ENCODE measurements at places on chromosomes 6 and 20.
A peak's percentile ranks its signal among the peaks of the same experiment; 100 is the strongest.

- no peak for DNase-seq
Measured at GRCh38 chr6:62367601-62368000, 81.6 kb upstream of the KHDRBS2 start.

DNA sequence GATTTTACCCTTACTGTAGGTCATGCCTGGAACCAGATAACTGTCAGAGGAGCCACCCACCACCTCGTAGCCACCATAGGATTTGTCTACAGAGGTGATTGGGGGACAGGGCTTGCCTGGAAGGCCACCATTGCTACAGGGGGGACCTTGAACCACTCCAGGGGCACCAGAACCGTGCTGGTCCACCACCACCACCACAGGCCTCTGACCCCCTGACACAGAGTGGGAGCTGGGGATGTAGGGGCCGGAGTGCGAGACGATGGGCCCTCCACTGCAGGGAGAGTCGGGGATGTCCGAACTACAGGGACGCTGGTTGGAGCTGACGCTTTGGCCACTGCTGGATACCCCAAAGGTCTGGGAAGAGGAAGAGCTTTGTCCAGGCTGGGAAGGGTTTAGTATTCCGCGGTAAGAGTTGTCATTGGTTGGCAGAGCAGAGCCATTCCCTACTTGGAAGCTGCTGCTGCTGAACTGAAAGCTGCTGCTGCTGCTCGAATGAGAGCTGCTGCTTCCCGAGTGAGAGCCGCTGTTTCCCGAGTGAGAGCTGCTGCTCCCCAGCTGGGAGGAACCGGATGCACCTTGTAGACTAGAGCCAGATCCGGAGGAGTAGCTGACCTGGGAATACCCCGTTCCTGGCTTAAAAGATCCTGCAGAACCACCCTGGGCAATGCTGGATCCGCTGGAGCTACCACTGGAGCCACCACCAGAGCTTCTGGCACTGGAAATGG, 2.2 kb downstream of the PSORS1C1 start:
- DNase-seq = no peak

GRCh38 chr6:73747289-73747688, 51.3 kb downstream of the CD109 start:
- DNase-seq = no peak

- DNase-seq = no peak
Measured at GRCh38 chr20:50280851-50281655, 90.4 kb downstream of the CEBPB start.

DNA sequence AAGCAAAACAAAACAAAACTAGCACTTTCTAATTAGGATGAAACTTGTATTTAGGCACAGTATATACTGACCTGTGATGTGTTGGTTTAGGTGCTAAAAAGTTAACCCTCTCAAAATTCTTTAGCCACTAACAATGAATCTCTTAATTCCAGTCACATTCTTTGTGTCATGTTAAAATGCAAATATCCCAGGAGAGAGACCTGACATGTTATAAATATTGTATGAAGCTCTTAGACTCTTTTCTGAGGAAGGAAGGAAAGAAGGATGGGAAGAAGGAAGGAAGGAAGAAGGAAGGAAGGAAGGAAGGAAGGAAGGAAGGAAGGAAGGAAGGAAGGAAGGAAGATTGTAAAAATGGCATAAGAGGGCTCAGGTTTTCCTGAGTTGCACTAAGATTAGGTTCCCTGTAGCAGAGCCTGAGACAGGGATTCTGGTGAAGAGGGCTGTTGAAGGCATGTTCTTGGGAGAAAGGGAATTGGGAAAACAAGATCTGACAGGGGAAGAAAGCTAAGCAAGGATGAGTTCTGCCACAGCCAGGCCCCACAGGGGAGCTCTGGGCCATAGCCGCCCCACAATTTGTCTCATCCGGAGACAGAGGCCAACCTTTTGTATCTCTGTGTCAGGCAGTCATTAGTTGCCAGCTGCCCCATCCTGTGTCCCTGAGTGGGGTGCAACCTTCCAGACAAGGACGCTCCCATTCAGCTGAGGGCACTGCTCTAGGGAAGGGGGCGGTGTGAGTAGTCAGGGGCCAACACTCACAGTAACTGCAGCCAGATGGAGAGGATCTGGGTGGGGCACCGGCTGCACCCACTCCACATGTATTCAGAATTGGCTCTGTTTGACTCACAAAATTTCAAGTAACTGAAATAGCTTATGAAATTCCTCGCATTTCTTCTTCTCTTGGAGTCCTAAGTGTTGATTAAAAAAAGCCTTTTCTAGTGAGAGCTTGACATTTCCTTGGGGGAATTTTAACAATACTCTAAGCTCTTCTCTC, 189.3 kb upstream of the ARG1 start:
- no peak for DNase-seq

DNA sequence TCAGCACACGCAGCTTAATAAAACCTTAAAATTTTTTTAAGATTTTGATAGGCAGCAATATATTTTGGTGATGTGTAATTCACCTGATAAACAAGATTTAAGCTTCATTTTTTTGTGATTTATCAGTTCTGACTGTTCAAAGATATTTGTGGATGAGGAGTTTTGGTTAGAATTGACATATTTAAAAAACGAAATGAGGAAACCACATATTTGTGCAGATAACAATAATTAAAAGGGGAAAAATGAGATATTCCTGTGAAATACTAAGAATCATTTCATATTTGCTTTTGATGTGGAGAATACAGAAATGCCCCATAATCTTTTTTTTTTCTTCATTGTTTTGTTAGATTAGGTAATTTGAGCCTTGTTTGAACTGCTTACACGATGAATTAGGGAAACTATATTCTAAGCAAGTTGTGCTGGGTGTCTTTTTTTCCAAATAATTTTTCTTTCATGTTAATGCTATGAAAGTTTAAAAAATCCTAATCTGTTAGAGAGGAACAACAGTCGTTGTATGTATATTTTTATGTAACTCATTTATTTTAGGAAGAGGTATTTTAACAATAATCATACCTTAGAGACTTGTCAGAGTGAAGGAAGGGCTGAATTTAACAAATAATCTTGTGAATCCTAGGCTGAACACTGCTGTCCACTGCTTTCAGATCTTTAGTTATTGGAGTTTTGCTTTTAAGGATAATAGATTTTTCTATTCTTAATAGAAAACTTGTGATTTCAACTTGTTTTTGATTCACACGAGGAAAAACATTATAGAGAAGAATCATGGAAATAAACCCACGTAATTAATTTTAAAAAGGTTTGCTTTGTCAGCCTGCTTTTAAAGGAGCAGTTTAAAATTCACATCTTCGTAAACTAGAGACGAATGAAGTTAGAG, 4.0 kb downstream of the ARID1B start:
- DNase-seq = no peak

- no peak for DNase-seq
Measured at GRCh38 chr20:14711652-14712051, 374.2 kb upstream of the FLRT3 start.

DNA sequence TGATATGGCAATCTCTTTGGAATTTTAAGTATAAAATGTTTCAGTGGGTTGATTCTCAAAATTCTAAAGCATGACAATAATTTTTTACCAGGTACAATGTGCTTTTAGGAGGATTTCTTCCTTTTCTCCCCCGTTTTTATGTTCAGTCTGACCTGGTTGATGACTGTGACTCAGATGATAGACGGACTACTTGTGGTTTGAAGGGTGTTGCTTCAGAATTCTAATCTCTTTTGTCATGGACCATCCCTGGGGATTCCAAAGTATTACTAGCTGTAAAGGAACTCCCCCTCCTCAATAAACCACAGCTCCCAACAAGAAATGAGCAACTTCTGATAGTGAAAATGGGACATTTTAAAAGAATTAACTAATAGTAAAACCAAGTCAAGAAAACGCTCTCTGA, 34.9 kb upstream of the TNFAIP3 start:
- no peak for DNase-seq

DNA sequence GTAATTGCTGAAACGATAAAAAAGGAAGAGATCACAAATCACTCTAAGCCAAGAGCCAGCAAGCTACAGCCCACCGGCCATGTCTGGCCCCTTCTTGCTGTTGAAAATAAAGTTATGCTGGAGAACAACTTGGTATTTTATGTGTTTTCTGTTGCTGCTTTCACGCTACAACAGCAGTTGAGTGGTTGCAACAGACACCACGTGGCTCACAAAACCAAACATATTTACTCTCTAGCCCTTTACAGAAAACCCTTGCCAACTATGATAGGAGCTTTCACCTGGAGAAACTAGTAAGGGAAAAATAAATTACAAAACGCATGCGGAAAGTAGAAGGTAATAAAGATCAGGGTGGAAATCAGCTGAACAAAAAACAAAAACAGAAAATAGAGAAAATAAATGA, 41.1 kb upstream of the SLCO4A1 start:
- peak; percentile 39 for DNase-seq

DNA sequence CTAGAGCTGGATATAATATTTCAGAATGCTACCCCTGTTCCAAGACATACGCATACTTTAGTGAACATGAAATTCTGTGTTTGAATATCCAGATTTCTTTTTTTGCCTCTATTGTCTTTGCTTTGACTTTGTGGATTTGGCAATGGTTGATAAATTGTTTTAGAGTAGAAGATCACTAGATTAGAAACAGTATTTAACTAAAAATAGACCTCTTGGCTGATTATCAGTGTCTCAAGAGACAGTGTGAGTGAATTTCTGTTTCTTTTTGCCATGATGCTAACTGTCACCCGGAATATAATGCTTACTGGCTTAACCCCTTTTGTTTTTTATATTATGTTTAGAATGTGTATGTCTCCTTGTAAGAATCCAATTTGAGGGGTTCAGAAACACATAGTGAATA, 102.5 kb downstream of the PLCB1 start:
- DNase-seq = no peak

DNA sequence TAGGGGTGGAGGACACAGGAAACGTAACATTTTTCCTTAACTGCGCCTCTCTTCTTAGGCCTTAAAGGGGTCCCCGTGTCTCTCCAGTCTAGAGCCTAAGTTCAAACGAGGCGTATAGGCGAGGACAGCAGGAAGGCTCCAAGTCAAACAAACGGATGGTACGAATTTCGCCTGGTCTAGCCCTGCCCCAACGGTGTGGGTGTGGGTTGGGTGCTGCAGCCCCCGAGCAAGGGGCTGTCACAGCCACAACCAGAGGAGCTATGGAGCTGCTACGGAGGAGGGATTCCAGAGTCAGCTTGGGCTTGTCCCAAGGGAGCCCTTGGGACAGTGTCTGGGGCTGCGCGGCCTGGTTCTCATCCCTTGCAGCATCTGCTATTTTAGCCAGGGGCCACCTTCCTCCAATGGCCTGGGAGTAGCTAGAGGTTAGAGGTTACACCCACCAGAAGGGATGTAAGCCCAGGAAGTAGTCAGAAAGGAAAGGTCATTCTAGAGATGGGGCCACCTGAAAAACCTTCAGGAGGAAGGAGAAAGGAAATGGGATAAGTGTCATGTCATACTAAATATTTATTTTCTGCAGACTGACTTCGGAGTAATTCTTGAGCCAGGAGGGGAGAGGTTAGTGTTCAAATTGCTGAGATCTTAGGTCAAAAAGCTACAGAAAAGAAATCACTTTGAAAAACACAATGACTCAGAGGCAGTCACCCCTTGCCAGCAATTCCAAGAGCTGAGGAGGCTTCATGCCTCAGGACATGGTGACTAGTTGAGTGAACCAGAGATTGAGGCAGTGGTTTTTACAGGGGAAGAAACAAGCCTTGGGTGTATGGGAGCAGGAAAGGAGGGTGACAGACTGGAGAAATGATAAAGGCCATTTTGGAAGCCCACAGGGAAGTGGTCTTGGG, 21.7 kb downstream of the VPS52 start:
- no peak for DNase-seq
